ENCODE measurements at places on chromosomes 13 and 19. TPM values are rescaled to one million over a fixed set of nuclear protein-coding genes. Genes with fewer than 3 reads are reported as not detected.

FPR1 gene
- polyA plus RNA-seq: not detected

STARD13 gene
- 3.7 TPM for polyA plus RNA-seq

ZSCAN18 gene
- 24.8 TPM for polyA plus RNA-seq

IGFL2 gene
- not detected for polyA plus RNA-seq

C19orf18 gene
- not detected for polyA plus RNA-seq

CEACAM8 gene
- 1.6 TPM for polyA plus RNA-seq

FGF14 gene
- polyA plus RNA-seq: 50.7 TPM

PSG11 gene
- polyA plus RNA-seq: not detected

RASL11A gene
- 1.4 TPM for polyA plus RNA-seq

CATSPERD gene
- polyA plus RNA-seq: not detected

KLF16 gene
- 0.15 TPM for polyA plus RNA-seq

CNFN gene
- polyA plus RNA-seq: 10.5 TPM

LYPD3 gene
- polyA plus RNA-seq: not detected

MARK4 gene
- 3.7 TPM for polyA plus RNA-seq

PKN1 gene
- 1.1 TPM for polyA plus RNA-seq

PLPPR3 gene
- polyA plus RNA-seq: not detected

ZBTB32 gene
- polyA plus RNA-seq: not detected

DHDH gene
- not detected for polyA plus RNA-seq

PRX gene
- polyA plus RNA-seq: not detected

ZNF726 gene
- polyA plus RNA-seq: 6.8 TPM

DACT3 gene
- polyA plus RNA-seq: 3.3 TPM

MYO9B gene
- 4.5 TPM for polyA plus RNA-seq

TRPC4 gene
- 1.4 TPM for polyA plus RNA-seq

FFAR1 gene
- not detected for polyA plus RNA-seq

NR2F6 gene
- polyA plus RNA-seq: 2.4 TPM

NLRP11 gene
- polyA plus RNA-seq: 0.11 TPM

KRI1 gene
- 2.4 TPM for polyA plus RNA-seq

CGB5 gene
- not detected for polyA plus RNA-seq

KLK4 gene
- polyA plus RNA-seq: not detected

SIGLEC12 gene
- not detected for polyA plus RNA-seq

GNG8 gene
- not detected for polyA plus RNA-seq

RASAL3 gene
- polyA plus RNA-seq: not detected

FARP1 gene
- polyA plus RNA-seq: 19.4 TPM

TNNT1 gene
- polyA plus RNA-seq: 98.2 TPM

SYT3 gene
- 1.3 TPM for polyA plus RNA-seq

ZNF724 gene
- not detected for polyA plus RNA-seq

FXYD1 gene
- 6.4 TPM for polyA plus RNA-seq

CBLC gene
- polyA plus RNA-seq: not detected

PPM1N gene
- 0.30 TPM for polyA plus RNA-seq

Measured in Purkinje cell (primary cell).